Activated naive CD8-positive, alpha-beta T cell treated with anti-CD3 and anti-CD28 coated beads, Interleukin-2, amount 50 U/mL, for 16 hours (primary cell): ENCODE measurements at places on chromosomes 11 and 22.

DNA sequence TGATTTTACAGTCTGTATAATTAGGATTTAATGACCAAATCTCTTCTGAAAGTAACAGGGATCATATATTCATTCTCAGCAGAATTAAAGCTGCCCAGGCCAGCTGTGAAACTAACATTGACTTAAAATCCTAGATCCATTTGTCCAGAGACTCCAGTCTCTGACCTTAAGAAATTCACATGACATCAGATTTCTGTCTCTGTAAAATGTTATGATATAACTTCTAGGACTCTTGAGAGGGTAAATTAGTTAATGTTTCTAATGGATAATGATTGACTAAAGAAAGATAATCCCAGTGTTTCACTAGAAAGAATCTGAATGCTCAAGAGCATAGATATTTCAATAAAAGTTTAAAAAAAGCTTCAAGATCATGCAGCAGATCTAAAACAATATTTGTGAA is 6.3 kb downstream of the NOX4 start:
- DNase-seq: no peak

DNA sequence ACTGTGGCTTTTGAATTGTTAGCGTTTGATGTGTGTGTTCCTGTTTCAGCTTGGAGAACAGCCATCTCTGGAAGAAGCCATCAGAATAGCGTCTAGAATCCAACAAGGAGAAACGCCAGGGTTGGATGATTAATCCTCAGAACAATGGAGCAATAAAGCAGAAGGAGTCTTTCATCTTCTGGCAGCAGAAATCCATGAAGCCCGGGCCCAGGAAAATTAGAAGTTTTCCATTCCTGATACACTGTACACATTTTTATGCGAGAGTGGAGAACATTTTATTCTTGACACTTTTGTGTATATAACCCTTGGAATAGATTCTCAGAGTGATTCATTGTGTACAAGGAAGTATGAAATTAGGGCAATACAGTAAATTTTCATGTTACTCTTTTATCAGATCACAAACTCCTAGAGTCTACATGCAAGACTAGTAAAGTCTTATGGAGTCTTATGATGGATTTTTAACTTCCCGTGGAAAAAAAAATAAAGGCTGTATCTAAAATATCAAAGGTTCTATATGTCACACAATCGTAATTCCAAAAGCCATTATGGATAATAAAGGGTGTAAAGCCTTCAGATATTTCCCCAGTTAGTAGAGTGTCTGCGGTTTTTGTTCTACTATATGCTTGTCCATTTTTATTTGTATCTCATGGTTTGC is 45.9 kb upstream of the WEE1 start:
- DNase-seq: no peak

DNA sequence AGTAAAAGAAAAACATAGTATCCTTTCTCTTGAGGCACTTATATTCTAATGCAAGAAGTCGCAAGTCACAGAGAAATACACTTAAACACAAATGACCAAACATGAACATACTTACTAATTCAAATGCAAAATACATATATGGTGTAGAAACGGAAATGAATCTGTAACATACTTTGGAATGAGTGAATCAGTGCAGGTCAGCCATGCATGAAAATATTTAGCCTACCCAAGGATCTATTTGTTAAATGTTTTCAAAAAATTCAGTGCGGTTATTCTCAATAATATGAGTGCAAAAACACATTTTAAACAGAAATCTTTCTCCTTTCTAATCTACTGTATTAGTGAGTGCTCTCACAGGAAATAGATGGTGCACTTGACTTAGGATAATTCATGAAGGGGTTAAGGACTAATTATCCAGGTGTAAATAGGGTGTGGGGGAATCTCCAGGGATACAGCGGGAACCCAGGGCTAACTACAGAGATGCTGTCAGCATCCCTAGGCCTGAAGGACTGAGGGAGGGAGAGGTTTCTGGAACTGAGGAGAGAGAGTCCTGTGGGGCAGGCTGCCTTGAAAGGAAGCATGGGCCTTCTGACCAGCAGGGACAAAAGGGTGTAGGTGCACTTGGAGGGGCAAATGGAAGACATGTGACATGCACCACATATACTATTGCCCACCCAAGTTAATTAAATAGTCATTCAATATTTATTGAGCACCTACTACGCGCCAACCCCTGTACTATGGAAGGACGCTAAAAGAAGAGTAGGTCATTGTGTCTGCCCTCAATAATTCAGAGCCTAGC is 139.2 kb downstream of the MAML2 start:
- DNase-seq: no peak

GRCh38 chr11:96338910-96339705 is 3.9 kb downstream of the MAML2 start:
- no peak for DNase-seq

GRCh38 chr11:27696115-27696514 is 4.1 kb downstream of the BDNF start:
- no peak for DNase-seq

GRCh38 chr11:64444838-64445441 is 86.0 kb downstream of the RPS6KA4 start:
- DNase-seq: no peak
